ENCODE measurements at places on chromosomes 13 and 19. TPM values are rescaled to one million over a fixed set of nuclear protein-coding genes. Genes with fewer than 3 reads are reported as not detected.

Gene LGALS16
- not detected for total RNA-seq

GRCh38 chr19:2477732-2478191 lies 1.8 kb downstream of the GADD45B start:
- DNase-seq: peak; percentile 88

Gene ZNF729
- not detected for total RNA-seq

DNA sequence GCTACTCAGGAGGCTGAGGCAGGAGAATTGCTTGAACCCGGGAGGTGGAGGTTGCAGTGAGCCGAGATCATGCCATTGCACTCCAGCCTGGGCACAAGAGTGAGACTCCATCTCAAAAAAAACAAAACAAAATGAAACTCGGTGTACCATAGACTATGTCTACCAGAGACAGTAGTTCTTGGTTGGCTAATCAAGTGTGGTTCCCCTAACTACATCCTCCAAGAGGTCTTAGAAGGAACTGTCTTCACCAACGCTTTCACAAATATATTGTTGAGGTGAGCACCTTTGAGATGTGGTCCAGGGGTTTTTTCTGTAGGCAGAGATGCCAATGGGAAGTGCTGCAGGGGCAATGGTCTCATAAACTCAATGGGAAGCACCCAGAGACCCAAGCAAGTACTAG lies 48.0 kb downstream of the RFC3 start:
- DNase-seq: no peak

DNA sequence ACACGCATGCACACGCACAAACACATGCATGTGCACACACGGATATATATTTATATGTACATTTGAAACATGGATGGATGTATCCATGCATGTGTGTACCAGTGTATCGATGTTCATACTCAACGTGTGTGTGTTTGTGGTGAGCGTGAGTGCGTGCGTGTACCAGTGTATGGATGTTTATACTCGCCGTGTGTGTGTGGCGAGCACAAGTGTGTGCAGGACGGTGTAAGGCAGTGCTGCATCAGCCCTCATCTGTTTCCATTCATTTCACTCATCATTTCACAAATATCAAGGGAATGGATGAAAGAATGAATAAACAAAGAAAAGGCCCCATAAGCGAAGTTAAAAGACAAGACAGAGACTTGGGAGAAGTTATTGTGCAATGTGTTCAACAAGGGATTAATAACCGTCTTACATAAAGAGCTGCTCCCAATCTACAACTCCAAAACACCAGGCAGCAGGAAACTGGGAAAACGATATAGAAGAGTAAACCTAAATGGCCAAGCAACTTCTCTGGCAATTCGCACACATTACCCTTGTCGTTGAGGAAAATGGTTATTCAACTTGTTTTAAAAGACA lies 21.7 kb upstream of the MIER2 start:
- DNase-seq: peak; percentile 81

DNA sequence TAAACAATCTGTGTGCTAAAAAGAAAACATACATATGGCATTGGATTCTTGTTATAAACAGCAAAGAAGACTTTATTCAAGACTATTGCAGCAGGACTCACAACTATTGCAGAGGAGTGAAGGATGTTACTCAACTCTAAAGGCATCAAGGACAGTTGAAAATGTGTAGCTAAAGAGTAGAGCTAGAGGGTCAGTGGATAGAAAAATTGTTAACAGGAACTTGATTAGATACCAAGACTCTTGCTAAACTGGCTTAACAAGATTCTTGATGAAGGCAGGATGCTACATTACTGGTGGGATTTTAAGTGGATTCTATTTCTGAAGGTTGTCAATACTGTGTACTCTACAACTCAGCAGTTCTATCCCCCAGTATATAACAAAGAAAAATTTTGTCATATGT lies 1183.3 kb downstream of the SLITRK1 start:
- no peak for DNase-seq

- DNase-seq: peak; percentile 97
Observed at GRCh38 chr13:110874508-110874960, 40.3 kb downstream of the ANKRD10 start.

Gene LRFN3
- 6.9 TPM for total RNA-seq

- no peak for DNase-seq
Observed at GRCh38 chr13:96671073-96671472, 323.2 kb downstream of the OXGR1 start.

Gene ACP7
- not detected for total RNA-seq

All from osteoblast (primary cell).